Stimulated activated CD4-positive, alpha-beta T cell treated with anti-CD3 and anti-CD28 coated beads, Interleukin-1b, Interleukin-23, amount 100 ng/mL, for 1 hour (primary cell): ENCODE measurements at places on chromosomes 6 and 20.

DNA sequence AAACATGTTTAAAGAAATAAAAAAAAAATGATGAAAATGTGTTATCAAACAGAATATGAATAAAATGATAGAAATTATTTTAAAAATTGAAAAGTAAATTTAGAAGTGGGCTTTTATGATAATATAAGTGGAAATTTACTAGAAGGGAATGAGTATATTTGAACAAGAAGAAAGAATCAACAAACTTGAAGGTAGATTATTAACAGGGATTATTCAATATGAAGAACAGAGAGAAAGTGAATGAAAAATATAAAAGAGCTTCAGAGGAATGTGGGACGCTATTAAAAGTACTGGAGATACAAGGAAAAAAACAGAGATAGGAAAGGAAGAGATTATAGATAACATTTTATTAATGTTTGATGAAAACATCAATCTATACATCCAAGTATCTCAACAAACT lies 1014.4 kb upstream of the CITED2 start:
- DNase-seq: no peak

DNA sequence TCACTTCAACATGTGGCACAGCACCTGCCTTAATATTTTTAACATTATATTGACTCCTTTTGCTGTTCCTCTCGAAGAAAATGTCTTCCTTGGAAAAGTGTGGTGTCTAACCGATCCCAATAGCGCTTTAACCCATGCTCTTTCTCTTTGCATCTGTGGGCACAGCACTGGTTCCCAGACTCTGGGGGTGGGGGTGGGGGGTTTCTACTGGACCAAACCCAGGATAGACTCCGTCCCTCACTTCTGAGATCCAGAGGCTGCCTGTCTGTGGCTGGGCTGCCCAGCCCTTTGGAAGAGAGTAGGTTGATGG lies 3.9 kb upstream of the ZNF292 start:
- no peak for DNase-seq

DNA sequence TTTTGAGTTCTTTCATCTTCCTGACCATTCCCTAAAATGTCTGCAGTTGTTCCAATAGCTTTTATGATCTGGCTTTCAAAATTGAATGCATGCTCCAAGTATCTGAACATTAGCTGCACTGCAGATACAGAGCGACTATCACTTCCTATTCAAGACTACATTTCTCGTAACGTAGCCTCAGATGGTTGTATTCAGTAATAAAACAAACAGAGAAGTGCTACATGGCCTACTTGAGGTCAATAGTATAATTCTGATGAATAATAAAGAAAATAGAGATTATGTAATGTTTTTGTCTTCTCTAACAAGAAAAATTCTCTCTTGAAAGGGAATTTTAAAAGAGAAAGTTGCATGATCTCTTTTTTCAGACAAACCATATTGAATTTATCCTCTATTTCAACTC lies 333.9 kb upstream of the IRAK1BP1 start:
- no peak for DNase-seq

- no peak for DNase-seq
Observed at GRCh38 chr6:168527451-168528210, 86.6 kb downstream of the SMOC2 start.
